Dorsolateral prefrontal cortex (tissue), 122 donors: ENCODE measurements at places on chromosomes 13 and 19.

GRCh38 chr13:69264362-69265334, 843.0 kb upstream of the ATXN8OS start:
- no peak for DNase-seq

DNA sequence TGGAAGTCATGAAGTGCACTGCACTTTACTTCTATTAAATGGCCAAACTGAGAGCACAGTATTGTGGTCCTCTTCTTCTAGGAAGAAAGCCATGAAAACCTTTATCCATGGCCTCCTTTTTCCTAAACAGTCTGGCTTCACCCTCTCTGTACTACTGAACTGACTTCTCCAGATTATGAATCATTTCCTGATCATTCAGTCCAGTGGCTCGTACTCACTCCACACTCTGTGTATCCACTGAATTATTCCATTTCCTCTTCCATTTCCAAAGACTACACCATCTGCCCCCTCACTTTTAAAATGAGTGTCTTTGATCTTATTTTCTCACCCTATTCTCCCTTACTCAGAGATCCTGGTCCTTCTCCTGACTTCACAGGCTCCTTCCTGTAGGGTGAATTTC, 29.7 kb upstream of the FREM2 start:
- DNase-seq, result no peak

- no peak for DNase-seq
Observed at GRCh38 chr13:73390100-73390499, 331.3 kb downstream of the KLF5 start.

DNA sequence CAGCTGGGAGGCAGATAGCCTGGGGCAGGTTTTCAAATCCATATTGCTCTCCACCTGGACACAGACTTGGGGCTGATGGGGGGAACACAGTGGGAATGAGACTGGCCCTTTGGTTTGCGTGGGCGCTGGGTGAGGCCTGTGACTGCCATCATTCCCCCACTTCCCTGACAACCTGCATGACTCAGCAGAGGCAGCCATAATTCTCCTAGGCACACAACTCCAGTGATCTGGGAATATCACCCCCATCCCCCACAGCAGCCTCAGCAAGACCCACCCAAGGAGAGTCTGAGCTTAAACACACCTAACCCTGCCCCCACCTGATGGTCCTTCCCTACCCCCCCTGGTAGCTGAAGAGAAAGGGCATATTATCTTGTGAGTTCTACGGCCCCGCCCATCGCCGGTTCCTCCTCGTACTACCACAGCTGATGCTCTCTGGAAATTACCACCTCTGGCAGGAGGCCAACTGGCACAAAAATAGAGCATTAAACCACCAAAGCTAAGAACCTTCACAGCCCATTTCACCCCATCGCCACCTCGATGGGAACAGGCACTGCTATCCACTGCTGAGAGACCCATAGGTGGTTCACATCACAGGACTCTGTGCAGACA, 71.0 kb downstream of the RNF17 start:
- no peak for DNase-seq

DNA sequence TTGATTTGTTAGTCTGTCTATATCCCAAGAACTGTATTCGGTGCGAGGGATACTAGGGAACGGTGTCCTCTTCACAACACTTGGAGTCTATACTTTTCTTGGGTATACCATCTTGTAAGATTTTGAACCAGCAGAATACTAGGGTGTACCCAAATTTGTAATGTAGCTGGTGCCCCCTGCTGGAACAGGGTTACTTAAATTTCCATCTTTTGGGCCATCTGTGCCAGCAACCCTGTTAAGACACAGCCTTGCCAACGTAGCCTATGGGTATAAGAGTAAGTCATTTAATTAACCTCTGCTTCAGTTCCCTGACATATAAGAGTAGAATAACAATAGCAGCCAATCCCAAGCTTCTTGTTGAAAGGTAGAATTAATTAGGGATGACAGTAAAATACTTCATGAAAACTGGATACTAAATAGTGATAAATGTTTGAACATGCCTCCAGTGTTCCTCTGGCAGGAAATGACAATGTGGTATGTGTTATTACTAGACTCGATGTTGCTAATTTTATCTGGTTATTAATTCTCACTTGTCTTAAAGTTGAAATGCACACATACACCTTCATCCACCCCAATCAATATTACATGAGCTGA, 607.6 kb downstream of the FGF9 start:
- DNase-seq, result no peak
